G401 (cell line): ENCODE measurements at places on chromosomes 6 and 20.

DNA sequence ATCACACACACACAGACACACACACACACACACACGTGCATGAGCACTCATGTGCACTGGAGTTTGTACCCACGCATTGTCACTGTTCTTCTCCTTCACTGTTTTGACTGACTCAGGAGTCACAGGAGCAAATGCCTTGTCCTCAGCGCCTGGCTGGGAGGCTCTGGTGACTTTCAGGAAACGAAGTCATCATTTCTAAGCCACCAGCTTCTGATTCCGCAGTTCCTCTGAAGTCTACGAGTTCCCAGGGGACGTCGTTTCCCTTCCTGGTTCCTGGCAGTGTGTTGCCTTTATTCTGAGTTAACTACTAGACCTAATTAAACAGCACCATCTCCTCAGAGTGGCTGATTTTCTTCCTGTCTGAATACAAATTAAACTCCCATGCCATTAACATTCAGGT is 82.2 kb upstream of the PMEPA1 start:
- no peak for DNase-seq

- DNase-seq: peak; percentile 21
Observed at GRCh38 chr20:45629496-45630100, at the start of gene WFDC10A. TSS of gene WFDC10A (plus strand) at chr20:45629739. CDS start at chr20:45629814, 75 bp downstream.

DNA sequence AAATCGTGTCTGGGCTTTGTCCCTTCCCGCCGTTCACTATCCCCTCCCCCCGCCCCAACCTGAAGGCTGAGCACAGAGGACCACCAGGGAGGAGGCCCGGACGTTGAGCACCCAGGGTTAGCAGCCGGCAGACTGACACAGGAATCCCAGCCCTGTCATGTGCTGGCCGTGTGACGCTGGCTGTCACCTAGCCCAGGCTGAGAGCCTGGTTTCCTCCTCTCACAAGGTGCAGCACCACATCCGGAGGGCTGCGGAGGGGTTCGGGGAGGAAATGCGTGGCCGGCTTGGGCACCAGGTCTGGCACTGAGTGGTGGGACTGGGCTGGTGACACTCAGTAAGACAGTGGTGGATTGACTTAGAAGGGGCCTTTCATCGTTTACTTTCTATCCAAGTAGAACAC is 4.6 kb upstream of the LSM14B start:
- no peak for DNase-seq

- DNase-seq: no peak
Observed at GRCh38 chr6:110044622-110045021, 66.5 kb downstream of the GPR6 start.

- no peak for DNase-seq
Observed at GRCh38 chr6:158050955-158051354, 69.3 kb downstream of the SYNJ2 start.

DNA sequence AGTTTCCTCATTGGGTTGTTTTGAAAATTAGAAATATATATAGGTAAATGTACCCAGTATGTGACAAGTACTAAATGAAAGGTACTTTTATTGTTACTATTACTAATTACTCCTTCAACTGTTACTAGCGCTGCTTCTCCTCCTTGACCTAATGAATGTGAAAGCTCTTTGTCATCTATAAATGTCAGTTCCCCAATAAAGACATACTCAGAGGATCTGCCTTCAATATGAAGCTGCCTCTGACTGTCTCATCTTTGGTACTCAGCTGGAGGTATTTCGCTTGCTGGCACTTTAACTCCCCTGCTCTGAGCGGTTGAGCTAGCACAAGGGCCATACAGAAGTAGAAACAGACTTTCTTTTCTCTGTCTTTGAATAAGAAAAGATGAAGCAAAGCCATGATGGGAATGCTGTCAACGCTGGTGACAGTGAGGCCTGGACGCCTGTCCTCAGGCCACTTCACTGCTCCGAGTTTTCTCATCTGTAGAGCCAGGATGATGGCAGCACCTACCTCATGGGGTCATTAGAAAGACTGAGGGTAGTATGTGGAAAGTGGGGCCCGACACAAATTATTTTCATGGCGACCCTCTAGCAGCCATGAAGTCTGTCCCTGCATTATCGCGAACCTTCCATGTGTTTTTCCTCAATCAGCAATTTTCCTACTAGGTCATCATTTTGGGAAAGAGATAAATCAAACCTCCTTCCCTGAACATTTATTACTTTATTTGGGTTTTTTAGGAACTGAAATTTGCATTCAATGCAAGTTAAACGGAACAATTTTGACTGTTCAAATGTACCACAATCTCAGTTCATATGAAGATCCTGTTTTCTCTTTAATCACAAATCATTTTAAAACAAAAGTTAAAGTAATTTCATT is 55.9 kb upstream of the SNX9 start:
- no peak for DNase-seq

DNA sequence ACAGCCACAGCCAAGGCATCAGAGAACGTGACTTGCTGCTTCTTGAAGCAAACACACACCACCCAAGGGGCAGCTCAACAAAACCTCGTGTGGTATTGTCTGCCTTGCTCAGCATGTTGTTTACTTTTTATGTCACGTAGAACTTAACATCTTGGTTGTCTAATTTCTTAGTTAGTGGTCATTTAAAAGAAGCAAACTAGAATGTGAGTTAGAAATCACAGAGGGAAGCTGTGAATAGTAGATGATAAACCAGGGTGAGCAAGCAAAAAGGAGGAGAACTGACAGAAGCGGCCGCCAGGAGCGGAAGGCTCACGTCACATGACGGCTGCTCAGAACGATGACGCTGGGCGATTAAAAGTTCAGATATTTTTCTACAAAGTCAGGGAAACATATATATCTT is 51.5 kb upstream of the KIF25 start:
- DNase-seq: no peak

DNA sequence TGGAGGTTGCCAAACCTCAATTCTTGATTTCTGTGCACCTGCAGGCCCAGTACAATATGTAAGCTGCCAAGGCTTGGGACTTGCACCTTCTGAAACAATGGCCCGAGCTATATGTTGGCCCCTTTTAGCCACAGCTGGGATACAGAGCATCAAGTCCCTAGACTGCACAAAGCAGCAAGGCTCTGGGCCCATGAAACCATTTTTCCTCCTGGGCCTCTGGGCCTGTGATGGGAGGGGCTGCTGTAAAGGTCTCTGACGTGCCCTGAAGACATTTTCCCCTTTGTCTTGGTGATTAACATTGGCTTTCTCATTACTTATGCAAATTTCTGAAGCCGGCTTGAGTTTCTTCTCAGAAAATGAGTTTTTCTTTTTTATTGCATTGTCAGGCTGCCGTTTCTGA is 40.5 kb upstream of the SLC35F1 start:
- no peak for DNase-seq

GRCh38 chr6:15337582-15337981 is 91.7 kb downstream of the JARID2 start:
- no peak for DNase-seq

DNA sequence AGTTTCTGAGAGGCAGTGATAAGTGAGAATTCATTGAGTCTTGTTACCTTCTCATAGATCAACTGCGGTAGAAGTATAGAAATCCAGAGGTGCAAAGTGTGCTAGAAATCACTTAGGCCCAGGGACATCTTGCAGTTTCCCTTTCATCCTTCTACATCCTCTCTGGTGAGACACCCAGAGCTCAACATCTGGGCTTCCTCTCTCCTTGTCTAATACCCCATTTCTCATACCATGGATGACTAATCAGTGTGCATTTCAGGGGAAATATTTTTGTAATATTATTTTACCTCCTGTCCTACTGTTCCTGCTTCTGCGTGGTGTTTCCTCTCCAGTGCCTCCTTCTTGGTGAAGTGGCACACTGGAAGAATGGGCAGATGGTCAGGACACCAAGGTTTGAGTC is 322.4 kb downstream of the TFAP2B start:
- no peak for DNase-seq

GRCh38 chr6:89997456-89998445 is 103.5 kb downstream of the GJA10 start:
- peak; percentile 61 for DNase-seq

DNA sequence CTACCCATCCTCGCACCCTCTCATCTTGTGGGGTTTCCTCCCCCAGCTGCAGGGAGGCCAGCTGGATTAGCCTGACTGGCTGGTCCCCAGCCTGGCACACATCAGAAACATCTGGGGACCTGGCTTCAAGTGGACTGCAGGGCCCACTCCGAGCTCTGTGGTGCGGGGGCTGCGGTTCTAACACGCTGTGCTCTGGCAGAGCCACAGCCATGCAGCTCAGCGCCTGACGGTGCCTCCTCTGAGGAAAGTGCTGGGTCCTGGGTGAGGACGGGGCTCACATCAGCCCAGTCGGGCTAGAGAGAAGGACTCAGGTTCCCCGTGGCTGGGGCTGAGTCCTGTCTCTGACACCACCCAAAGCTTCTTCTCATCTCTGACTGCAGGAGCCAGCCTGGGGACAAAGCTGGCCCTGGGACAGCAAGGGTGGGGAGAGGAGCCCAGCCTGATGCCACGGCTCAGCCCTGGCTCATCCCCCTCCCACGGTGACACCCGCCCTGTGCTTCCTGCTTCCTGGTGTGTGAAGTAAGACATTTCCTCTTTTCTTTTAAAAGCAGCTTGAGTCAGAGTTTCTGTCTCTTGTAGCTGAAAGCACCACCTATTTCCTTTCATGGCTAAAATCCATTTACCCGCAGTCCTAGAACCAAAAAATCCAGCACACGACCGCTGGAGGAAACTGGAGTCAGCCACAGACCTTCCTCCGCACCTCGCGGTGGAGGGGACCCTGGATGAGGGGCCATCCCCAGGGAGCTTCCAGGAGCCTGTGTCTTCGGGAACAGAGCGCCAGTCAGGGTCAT is 127.4 kb upstream of the AFDN start:
- DNase-seq: no peak

GRCh38 chr6:158338311-158339112 is 26.2 kb downstream of the TULP4 start:
- DNase-seq: peak; percentile 76

- DNase-seq: no peak
Observed at GRCh38 chr20:58173091-58173490, 55.4 kb downstream of the ANKRD60 start.

DNA sequence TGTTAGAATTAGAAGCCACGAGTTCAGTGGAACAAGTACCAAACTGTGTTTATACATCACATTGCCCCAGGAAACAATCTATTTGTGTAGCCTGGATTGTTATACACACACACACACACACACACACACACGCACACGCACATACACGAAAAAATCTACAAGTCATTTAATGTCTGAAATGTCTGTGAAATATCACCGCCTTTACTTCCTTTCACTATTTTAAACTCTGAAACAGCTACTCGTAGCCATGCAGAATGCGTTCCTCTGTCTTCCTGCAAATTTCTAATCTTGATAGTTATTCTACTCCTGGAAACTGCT is 84.4 kb upstream of the SCAF8 start:
- no peak for DNase-seq

- no peak for DNase-seq
Observed at GRCh38 chr20:63578224-63579016, 4.4 kb upstream of the HELZ2 start.

DNA sequence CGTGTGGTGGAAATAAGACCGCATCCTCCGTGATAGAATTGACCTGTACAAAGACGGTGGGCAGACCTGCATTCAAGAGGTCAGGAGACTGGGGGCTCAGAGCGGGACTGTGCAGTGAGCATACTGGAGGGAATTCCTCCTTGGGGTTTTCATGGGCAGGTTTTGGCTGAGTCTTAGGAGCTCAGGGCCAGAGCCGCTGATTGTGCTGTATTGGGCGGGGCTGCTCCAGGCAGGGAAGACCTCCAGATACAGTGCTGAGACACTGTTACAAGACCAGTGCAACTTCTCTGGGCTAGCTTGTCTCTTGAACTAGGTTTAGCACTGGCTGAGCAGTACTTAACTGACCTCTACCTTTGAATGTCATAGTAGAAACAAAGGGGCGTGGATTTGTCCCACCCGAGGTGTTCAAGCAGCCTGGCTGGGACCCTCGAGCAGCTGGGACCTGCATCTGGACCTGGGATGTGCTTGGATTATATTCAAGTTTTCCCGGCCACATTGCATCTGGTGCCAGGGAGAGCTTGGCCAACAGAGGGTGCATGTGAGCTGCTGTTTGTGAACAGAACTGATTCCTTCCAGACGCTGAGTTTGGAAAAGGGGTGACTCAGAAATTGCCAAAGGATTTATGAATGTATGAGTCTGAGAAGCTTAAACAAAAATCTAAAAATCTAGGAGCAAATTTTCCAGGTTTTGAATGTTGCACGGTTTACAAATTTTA is 33.4 kb upstream of the SLC22A1 start:
- peak; percentile 41 for DNase-seq

GRCh38 chr6:144336900-144337299 is 51.8 kb downstream of the UTRN start:
- DNase-seq: no peak

DNA sequence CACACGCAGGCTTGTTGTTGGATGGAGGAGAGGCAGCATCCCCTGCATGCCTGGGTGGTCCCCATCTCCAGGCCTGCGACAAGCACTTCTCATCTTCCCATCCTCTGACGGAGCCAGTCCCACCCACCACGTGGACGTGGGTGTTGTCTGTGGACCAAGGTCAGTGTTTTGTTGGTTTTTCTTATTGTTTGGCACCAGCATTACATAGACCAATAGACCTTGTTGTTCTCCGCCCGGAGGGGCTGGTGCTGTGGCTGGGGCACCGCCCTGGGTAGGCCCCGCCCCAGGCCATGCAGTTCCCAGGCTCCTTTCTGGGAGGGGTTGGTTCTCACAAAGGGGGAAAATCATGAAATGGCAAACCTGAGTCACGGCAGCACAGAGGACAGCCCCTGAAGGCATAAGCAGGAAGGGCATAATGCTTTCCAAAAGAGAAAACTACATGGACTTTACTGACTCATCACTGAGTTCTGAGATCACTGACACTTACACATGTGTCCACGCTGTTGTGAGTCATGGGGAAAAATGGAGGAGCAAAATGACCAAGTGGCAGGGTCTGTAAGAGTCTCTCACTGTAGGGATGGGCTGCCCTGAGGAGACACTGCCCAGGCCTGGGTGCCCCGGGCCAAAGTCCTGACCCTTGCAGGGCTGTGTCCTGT is 90.8 kb downstream of the THBS2 start:
- DNase-seq: no peak

GRCh38 chr6:4301871-4302270 is 166.5 kb upstream of the ECI2 start:
- no peak for DNase-seq

GRCh38 chr6:35094183-35094582 is 47.0 kb downstream of the TCP11 start:
- DNase-seq: no peak

- DNase-seq: no peak
Observed at GRCh38 chr6:1687402-1687801, 77.7 kb downstream of the FOXC1 start.
